ENCODE measurements at places on chromosomes 3 and 15. TPM values are rescaled to one million over a fixed set of nuclear protein-coding genes. Genes with fewer than 3 reads are reported as not detected.

TNNC1 gene
- total RNA-seq, result 1.5 TPM

CCR1 gene
- 27.7 TPM for total RNA-seq

SRPRB gene
- total RNA-seq, result 37.7 TPM

DNA sequence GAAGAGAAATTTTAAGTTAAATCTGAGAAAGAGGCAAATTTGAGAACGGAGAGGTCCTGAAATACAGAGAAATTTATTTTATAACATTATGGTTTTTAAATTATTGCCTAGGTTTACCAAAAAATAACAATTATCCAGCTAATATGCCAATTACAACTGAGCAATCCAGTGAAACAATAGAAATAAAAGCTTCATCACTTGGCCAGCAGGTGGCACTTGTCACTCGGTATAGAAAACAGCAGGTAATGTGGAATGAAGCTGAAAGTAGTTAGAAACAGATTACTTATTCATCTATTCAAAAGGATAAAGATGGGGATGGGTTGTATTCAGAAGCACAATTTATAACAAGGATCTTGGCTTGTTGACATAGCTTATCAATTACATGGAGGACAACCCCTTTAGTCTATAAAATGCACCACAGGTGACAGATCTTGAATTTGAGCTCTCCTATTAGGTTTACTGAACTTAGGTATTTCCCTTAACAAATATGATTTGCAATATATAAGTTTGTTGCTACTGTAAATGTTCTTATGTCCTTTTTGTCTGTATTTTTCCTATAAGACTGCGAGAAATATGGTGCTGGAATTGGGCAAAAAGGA, 70.1 kb upstream of the GUCA1C start:
- no peak for DNase-seq
- no peaks in the 10 kb centered on the region for H3K36me3 ChIP-seq
- no peak overlapping the region for H3K4me3 ChIP-seq
- no peaks in the 10 kb centered on the region for H3K27me3 ChIP-seq

GRCh38 chr15:85120351-85121113, 138.9 kb downstream of the PDE8A start:
- H3K4me1 ChIP-seq, result no peaks in the 10 kb centered on the region
- peaks cover 22% of the 10 kb centered on the region for H3K36me3 ChIP-seq
- H3K4me3 ChIP-seq, result no peak overlapping the region

- DNase-seq, result no peak
- no peaks in the 10 kb centered on the region for H3K27me3 ChIP-seq
- peaks cover under 1% of the 10 kb centered on the region for H3K4me1 ChIP-seq
- H3K4me3 ChIP-seq, result no peak overlapping the region
Measured at GRCh38 chr3:108334701-108335100, 38.4 kb downstream of the HHLA2 start.

GRCh38 chr15:43896543-43896942, 69.7 kb downstream of the WDR76 start:
- no peaks in the 10 kb centered on the region for H3K36me3 ChIP-seq
- no peak for DNase-seq
- H3K27ac ChIP-seq, result no peak overlapping the region
- H3K4me3 ChIP-seq, result no peak overlapping the region
- no peaks in the 10 kb centered on the region for H3K27me3 ChIP-seq

- no peaks in the 10 kb centered on the region for H3K27me3 ChIP-seq
- H3K4me1 ChIP-seq, result peaks cover 6% of the 10 kb centered on the region
- no peak overlapping the region for H3K4me3 ChIP-seq
- no peak for DNase-seq
- no peak overlapping the region for H3K27ac ChIP-seq
- H3K36me3 ChIP-seq, result no peaks in the 10 kb centered on the region
Measured at GRCh38 chr3:2659896-2660295, 450.3 kb downstream of the IL5RA start.

Measured in thoracic aorta (tissue), 2 donors.